ENCODE measurements at places on chromosomes 7 and 10. TPM values are rescaled to one million over a fixed set of nuclear protein-coding genes. Genes with fewer than 3 reads are reported as not detected.

Gene C10orf143
- polyA plus RNA-seq = 0.08 TPM

DNA sequence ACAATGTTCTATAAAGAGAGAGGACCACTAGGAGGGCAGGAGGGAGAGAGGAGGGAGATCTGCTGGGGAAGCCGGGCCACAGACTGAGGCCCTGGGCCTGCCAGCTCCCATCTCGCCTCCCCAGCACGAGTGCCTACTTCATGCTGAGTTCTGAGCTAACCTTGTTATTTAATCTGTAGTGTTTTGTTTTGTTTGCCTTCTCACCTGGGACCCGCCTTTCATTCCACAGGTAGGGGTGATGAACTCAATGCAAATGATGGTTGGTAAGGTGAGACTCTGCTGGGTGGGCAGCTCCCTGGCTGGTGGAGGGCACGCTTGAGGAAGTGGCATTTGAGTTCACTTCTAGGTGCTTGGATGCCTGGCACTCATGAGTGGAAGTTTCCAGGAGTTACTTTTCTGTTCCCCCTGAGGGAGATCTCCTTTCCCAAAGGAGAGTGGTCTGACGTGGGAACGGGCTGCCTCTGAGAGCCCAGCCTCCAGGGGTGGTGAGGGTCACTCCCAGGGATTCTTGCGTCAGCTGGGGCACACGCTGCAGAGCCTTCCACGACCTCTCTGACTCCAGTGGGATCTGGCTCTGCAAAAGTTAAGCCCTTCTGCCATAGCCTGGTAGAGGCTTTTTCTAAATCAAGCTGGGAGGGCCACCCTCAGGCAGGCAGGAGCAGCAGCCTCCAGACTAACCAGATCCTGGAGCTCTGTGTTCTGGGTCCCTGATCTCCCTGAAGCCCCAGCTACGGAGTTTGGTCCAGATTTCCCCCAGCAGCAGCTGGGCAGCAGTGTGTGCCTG lies 22.4 kb downstream of the UBTD1 start:
- DNase-seq = no peak

DNA sequence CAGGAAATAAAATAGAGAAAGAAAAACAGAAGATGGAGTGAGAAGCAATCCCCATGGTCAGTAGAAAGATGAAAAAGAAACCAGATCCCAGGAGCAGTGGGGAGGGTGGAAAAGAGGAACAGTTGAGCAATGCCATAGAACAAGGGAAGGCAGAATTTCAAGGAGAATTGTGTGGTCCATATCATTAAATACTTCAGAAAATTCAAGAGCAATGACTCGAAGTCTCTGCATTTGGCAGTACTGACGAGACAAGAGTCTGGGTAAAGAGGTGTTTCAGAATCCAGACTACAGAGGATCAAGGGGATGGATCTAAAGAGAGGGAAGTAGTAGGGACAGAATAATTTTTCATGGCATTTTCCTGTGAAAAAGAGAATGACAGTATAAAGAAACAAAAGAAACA lies 512.6 kb downstream of the PHTF2 start:
- DNase-seq = no peak

GRCh38 chr10:33125522-33126517 lies 167.8 kb upstream of the ITGB1 start:
- no peak for DNase-seq

- no peak for DNase-seq
Measured at GRCh38 chr10:133292919-133293809, 15.5 kb downstream of the TUBGCP2 start.

- DNase-seq = no peak
Measured at GRCh38 chr10:11013836-11014235, 3.8 kb upstream of the CELF2 start.

Gene CPN1
- polyA plus RNA-seq = 0.17 TPM

Data from K562 (cell line).